CD4-positive, alpha-beta T cell treated with Interleukin-4 for 1 hour (primary cell): ENCODE measurements at places on chromosomes 2 and 18.
A peak's percentile ranks its signal among the peaks of the same experiment; 100 is the strongest.

GRCh38 chr18:5630057-5630899 lies 86.5 kb upstream of the EPB41L3 start:
- DNase-seq = no peak

- no peak for DNase-seq
Measured at GRCh38 chr18:74166386-74166785, 18.1 kb downstream of the TIMM21 start.

DNA sequence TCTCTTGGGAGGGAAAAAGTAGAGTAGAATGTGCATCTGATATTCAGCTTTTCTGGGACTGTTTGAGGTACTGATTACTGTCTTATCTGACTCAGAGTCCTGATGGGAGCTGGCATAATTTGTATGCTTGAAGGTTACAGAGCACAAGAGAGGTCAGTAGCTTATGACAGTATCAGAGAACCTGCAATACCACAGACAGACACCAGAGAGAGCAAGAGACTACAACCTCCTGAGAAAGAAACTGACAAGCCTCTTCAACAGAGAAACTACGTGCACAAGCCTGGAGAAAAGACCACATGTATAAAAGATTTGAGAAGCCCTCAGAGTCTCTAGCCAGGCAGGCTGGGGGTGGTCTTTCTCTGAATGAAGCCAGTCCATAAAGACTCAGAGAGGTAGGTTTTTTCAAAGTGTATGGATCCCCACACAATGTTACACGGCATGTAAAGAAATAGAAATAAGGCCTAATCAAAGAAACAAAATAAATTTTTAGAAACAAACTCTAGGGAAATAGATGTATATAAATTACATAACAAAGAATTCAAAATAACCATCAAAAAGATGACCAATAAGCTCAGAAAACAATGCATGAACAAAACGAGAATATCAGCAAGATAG lies 568.3 kb downstream of the LRRTM4 start:
- DNase-seq = no peak

- DNase-seq = no peak
Measured at GRCh38 chr2:13917958-13918357, 714.6 kb upstream of the LRATD1 start.

- DNase-seq = no peak
Measured at GRCh38 chr2:229910147-229910831, 11.5 kb downstream of the TRIP12 start.

DNA sequence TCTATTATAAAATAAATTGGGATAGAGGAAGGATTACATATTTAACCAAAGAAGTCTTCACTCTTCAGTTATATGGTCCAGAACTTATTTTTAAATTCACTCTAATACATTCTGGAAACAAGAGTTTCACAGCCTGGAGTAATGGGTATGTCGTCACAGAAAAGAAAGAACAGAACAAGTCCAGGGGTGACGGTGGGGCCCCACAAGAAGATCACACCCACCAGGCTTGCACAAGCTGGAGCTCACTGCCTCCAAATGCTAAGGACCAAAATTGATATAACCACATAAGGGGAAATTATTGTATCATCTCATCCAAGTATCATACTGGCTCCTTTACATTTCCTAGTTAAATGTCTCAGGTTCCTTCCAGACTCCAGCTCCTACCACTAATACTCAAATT lies 11.3 kb downstream of the LRPPRC start:
- no peak for DNase-seq

GRCh38 chr2:113068249-113068648 lies 479 bp downstream of the IL1F10 start:
- no peak for DNase-seq

DNA sequence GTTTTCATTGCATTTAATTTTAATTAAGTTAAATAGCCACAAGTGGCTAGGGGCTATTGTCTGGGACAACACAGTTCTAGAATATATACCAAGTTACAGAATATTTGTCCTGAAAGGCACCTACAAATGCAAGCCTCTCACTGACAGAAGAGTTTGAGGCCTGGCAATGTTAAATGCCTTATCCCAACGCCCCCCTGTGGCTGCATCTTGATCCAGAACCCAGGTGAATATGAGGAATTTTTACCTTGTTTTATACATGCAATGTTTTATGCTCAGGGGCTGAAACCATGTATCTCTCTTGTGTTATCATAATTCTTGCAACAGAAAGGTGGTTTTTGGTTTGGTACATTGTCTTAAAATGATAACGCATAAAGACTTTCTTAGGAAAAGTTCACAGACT lies 71.8 kb upstream of the SEC11C start:
- no peak for DNase-seq

DNA sequence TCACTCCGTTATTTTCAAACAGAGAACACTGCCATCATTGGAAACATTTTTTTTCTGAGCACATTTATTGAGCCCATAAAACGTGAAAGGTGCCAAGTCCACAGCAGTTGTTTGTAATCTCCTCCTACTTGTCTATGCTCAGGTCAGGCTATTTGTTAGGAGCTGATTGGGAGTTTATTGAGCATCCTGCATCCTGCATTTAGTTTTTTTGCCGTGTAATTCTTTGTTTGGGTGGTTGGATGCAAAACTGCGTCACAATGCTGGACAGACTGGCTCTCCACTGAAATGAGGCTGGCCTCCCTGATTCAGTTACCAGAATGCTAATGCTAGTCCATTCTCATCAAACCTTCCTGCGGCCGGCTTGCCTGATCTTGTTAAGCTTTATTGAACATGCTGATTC lies 71.4 kb downstream of the RAPGEF4 start:
- DNase-seq = no peak

DNA sequence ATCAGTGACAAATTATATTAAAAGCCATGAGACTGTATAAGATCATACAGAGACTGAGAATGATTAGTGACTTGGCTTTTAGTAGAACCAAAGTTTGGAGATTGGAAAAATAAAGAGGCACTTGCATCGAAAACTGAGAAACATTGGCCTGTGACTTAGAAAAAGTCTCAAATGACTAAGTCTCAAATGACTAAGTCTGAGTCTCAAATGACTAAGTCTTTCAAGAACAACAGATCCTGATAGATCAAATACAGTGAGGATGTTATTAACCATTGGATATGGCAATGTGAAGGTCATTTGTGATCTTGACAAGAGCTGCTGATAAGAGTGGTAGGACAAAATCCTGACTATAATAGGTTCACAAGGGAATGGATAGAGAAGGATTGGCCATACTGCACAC lies 135.5 kb upstream of the FANCL start:
- DNase-seq = no peak

- peak; percentile 30 for DNase-seq
Measured at GRCh38 chr18:46398005-46398404, 259.0 kb downstream of the LOXHD1 start.

DNA sequence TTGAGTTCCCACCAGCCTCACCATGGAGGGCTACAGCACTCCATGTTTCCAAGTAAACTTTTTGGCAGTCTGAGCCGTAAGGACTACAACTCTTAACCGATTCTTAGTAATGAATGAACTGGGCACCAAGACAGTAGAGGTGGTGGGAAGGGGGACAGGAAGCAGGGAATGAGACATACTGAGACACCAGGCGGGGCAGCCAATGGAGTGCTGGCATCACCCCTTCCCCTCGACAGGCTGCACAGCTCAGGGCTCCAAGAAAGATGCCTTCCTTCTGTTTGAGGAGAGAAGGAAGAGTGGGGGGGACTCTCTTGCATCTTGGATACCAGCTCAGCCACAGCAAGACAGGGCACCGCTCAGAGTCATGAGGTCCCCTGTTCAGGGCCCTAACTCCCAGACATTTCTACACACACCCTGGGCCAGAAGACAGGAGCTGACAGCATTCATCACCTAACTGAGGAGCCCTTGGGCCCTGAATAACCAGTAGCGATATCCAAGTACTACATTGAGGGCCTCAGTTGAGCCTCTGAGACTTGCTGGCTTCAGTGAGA lies 45.2 kb downstream of the USP34 start:
- no peak for DNase-seq

DNA sequence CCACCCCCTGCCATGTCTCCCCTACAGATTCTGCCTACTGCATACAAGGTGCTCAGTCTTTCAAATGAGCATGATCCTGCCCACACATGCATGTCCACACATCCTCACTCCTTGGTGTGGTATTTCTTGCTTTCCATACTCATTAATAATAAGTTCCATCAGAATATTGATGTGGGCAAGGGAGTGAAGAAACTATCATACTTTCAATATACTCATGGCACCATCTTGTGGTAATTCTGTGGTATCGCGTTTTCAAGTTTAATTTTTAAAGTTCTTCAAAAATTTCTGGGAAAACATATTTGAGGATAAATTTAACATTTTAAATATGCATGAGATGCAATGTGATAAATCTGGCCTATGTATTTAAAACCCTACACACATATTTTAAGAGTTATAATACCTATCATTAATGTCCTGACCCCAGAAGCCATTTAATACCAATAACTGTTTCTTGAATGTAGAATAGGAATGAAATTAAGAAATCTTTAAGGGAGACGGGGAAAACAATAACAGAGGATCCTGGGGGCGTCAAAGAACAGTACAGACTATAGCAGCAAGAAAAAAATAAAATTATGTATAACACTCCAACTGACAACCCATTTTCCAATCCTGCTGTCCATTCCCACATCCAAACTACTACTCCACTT lies 110.1 kb downstream of the ZNF385B start:
- no peak for DNase-seq

DNA sequence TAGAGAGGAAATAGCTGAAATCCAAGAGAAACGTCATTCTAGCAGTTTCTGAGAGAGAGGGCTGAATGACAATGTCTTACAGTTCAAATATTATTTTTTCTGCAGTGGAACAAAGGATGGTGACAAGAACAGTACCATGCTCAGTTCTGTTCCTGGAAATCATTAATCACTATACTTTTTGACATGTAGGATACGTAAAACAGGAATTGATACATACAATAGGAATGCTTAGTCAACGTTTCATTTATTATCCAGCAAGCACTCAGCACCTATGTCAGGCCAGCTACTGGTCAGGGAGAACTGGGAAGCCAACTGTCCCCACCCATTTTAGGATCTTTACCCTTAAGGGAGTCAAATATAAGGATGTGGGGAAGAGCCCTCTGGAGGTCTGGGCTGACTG lies 114.7 kb downstream of the DHRS9 start:
- DNase-seq = no peak

DNA sequence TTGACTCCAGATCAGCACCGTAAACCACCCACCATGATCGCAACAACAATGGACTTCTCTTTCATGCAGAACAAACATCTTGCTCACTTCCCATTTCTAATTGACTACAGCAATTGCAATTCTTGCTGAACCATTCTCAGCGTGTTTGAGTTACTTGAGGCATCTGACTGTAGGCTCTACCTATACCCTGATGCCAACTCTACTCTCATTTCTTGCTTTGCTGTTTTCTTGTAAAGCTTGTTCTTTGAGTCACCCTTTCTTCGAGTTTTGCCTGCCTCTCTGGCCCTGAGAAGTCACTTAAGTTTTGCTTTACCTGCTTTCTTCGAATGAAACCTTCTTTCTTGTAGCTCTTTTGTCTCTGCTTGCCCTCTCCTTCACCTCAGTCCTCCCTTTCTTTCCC lies 160.5 kb upstream of the RND3 start:
- no peak for DNase-seq

- no peak for DNase-seq
Measured at GRCh38 chr2:121634354-121635307, 14.6 kb downstream of the CLASP1 start.

DNA sequence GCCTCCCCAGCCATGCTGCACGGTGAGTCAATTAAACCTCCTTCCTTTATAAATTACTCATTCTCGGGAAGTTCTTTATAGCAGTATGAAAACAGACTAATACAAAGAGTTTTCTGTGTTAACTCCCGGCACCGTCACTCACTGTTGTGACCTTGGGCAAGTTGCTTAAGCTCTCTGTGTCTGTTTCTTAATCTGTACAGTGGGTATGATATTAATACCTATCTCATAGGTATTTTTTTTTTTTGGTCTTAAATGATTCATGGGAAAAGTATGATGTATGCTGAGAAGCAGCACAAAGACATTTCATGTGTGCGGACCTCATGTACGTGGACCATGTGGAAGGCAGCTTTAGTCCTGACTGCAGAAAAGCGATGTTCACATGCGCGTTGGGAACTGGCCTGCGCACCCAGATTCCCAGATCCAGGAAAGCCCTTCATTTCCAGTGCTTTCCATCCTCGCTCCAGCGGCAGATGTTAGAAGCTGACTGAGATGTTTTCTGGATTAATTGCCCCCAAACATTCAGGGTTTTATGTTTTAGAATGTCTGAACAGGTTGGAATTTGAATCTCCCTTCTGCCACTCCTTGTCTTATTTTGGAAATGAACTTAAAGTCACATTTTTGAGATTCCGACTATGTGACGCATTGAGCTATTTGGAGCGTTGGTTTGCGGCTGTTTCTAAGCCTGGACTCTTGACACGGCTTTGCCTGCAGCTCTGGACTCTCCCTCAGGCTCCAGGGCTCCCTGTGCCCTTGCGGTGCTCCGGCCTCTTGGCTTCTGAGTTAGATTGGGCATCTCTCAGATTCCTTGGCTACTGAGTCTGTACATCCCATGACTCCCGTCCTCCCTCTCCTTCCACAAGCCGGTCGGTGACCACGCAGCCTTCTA lies 61.4 kb downstream of the SLC4A3 start:
- no peak for DNase-seq

GRCh38 chr2:23009545-23010149 lies 375.3 kb upstream of the KLHL29 start:
- DNase-seq = no peak

GRCh38 chr2:109555346-109555900 lies 58.3 kb downstream of the SEPTIN10 start:
- no peak for DNase-seq

DNA sequence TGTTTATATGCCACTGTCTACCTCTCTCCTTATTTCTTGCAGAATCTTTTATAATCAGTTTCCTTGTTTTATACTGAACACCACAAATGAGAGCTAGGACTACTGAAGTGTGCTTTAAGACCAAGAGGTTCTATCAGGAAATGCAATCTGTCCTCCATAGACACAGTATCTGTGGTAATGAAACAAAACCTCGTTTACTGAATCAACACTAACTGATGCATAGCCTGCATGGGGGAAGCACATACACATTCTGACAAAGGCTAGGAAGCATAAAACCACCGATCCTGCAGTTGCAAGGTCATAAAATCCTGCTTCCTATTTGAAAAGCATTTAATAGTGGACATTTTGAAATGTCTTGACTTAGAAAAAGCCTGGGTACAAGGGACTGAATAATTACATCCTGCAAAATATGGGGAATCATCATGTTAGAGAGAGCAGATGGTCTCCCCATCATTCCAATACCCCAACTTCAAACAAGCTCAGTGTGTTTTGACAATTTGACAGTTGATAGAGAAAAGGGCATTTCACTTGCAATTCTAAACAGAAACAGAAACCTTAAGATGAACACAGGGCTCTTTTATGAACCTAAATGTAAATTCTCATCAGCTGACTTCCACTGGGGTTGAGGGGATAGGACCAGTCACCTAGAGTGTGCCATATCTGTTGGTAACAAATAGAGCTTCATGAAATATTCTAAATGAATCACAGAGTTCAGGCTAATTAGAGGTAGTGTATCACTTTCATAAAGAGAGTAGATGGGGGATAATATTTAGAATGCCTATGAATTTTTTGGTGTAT lies 1845.6 kb upstream of the PIK3C3 start:
- no peak for DNase-seq

DNA sequence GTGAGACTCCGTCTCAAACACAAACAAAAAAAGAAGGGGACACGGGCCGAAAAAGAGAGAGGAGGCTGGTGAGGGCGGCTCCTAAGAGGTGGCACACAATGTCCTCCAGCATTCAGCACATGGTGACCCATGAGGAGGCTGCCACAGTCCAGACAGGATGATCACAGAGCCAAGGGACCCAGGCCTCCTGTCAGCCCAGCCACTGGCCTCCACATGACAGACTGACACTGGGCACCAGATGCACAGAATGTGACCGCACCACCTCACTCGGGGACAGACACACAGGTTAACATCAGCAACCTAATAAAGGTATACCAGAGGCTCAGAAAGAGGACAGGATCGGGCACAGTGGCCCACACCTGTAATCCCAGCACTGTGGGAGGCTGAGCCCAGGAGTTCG lies 21.0 kb downstream of the PASK start:
- no peak for DNase-seq
